ELF-1 (cell line): ENCODE measurements at places on chromosomes 16 and 17.

DNA sequence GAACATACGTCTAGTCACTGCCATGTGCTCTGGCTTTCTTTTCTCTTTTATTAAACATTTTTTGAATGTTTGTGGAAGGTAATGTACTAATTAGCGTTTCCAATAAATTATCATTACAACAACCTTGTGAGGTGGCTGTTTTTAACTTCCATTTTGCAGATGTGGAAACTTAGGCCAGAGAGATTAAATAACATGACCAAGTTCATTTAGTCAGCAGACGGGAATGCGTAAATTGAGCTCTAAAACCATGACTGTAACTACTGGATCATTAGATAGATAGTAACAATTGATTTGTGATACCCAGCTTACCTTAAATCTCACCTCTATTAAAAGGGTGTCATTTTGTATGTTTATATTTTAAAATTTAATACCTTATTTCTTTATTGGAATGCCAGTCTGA is 49.4 kb downstream of the RABEP1 start:
- DNase-seq = no peak

GRCh38 chr17:6456914-6457687 is 12.8 kb downstream of the PIMREG start:
- DNase-seq = no peak

GRCh38 chr17:42586514-42587230 is 9.1 kb upstream of the PSMC3IP start:
- no peak for DNase-seq

DNA sequence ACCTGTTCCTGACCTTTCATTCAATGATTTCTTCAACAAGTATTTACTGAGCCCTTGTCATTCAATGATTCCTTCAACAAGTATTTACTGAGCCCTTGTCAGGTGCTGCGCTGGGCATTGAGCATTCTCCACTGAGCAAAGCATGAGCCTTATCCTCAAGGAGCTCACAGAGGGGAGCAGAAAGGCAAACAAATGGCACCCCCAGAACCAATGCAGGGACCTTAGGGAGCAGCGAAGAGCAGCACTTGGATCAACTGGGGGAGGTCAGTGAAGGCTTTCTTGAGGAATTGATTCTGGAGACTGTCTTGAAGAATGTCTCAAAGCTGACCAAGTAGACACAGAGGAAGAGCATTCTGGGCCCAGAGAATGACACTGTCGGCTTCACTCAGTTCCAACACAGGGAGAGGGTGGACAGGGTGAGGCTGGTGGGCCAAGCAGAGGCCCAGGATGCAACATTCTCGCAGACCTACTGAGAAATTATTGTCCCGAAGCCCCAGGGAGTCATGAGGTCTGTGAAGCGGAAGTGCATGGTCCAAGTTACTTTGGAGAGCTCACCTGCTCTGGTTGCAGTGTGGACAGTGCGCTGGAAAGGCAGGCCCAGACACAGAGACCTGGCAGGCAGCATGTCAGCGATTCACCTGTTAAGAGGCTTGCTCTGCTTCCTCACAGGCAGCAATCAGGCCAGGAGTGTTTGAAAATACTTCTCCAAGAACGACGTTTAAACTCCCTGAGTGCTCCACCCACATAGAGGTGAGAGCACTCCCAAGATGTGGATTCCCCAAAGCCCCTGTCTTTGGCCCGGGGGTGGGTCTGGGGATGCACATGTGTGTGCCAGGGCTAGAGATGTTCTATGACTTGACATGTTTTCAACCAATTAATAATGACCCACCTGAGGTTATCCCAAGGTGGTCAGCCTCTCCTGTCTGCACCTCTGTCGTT is 3.2 kb upstream of the MPO start:
- DNase-seq = peak; percentile 30

DNA sequence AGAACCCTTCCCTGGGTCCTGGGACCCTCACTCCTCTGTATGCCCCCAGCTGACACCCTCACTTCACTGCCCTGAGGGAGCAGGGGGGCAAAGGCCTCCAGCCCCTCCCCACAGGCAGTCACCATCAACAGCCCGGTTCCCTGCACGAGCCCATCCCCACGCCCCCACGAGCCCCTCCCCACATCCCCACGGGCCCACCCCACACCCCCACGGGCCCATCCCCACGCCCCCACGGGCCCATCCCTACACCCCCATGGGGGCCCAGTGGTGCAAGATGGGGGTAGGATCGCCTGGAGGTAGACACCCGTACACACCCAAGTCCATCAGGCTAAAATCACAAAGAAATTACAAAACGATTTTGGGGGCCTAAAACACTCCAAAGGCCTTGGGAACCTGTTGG is 42.3 kb downstream of the LMF1 start:
- no peak for DNase-seq

DNA sequence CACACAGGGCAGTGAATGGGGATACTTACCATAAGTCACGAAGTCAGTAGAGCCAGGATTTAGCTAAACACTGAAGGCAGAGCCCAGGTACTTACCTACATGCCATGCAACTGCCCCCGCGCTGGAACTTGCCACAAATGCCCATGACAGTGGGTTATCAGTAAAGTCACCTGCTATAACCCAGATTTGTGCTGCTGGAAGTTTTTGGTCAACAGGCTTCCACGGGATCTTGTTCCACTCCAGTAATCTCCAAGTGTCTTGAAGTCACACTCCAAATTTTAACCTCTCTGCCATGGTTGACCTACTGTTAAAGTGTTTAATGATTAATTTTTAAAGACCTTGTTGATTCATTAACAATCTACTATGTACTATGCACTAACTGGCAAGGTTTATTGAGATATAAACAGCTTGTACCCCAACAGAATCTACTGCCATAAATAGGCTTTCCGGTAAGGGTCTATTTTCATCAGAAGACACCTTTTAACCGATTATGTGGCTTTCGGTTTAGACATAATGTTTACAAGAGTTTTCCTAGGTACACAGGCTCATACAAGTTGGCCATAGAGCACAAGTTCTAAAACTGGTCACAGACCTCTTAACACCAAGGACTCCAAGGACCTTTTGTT is 6.3 kb upstream of the SLC5A11 start:
- no peak for DNase-seq

DNA sequence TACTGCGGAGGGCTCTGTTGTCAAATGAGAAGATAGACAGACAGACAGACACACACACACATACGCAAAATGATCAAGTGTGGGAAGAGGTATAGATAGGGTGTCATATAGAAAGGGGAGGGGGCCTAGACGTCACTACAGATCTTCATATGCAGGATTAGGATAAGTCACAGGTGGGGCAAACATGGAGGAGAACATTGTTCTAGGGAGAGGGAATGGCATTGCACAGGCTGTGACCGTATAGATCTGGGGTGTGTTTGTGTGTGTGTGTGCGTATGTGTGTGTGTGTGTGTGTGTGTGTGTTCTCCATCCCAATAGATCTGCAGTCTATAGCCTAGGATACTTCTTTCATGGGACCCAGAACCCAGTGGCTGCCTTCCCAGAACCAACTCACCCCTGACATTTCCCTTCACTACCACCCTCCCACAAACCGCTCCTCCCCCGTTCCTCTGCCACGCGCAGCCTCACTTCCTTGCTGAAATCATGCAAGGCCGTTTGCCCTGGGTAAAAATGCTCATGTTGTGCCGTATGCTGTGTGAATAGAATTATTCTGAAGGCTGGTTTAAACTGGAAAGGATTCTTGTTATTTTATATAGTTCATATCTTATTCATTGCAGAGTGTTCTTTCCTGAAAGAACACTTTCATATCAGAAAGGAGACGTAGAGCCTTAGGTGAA is 50.5 kb upstream of the CCL1 start:
- no peak for DNase-seq

- peak; percentile 61 for DNase-seq
These were observed 12.1 kb upstream of the ALDOA start for GRCh38 chr16:30053376-30054015.

- peak; percentile 6 for DNase-seq
These were observed 854.1 kb downstream of the KCNJ2 start for GRCh38 chr17:71023249-71024030.

DNA sequence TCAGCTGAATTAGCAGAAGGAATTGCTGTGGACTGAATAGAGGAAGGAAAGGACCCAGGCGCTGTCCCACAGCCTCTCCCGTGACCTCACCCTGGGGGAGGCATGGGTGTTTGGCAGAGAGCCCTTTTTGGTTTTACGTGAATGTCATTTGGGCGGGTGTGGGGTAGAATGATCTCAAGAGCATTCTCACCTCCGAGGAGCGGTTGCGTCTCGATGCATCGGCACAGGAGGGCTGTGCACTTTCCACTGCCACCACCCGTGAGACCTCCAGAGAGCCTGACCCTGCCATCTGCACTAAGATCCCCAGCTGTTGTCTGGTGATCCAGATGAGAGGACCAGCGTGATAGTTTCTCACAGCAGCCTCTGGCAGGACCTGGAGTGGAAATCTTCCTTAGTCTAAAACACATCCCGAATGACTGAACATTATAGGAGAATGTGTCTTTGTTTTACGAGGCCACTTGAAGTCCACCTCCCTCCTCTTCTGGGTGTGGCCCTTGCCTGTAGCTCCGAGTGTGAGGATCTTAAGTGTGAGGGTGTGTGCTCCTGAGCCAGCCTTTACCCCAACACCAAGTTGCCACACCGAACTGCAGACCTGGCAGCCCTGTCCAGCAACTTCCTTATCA is 29.3 kb downstream of the FOXK2 start:
- DNase-seq = no peak

GRCh38 chr17:977166-977565 is 2.4 kb downstream of the NXN start:
- no peak for DNase-seq

DNA sequence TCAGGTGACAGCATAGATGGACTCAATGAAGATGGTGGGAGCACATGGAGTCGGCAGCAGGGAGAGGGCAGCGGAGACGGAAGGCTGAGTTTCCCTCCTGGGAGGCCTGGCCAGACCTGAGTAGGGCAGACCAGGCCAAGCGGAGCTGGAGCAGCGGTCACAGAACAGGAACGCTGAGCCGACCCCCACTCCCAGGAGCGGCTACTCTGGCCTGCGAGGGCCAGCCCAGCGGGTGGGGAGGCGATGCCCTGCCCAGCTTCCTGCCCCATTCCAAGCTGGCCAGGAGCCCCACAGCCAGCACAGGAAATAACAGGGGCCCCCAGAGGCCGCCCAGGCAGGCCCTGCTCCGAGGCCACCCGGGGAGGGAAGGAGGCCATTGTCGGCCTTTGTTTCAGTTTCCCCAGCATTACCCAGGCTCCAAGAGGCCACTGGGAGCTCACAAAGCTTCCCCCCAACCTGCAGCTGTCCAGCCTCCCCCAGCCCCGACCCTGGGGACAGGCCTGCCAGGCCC is 79.8 kb downstream of the ZNF423 start:
- peak; percentile 62 for DNase-seq

GRCh38 chr16:26149364-26150190 is 457.8 kb downstream of the HS3ST4 start:
- no peak for DNase-seq
